Neural progenitor cell (in vitro differentiated cells): ENCODE measurements at places on chromosomes 13 and 19. TPM values are rescaled to one million over a fixed set of nuclear protein-coding genes. Genes with fewer than 3 reads are reported as not detected.
A peak's percentile ranks its signal among the peaks of the same experiment; 100 is the strongest.

Gene BEST2
- total RNA-seq, result not detected in 2 replicates

Gene MAP2K7
- total RNA-seq, result 14.4 and 20.7 TPM in 2 replicates

Gene RUBCNL
- total RNA-seq, result 0.80 and 1.2 TPM in 2 replicates

Gene ATP4A
- total RNA-seq, result 0.12 TPM in 1 of 2 replicates, not detected in the other

Gene CBLC
- total RNA-seq, result 1.4 and 1.5 TPM in 2 replicates

Gene RCBTB2
- 34.8 and 38.4 TPM in 2 replicates for total RNA-seq

Gene SHD
- total RNA-seq, result 0.34 TPM in 1 of 2 replicates, not detected in the other

Gene VAV1
- 0.15 TPM in 1 of 2 replicates, not detected in the other for total RNA-seq

Gene NLRP4
- total RNA-seq, result not detected in 2 replicates

- no peak for DNase-seq
Measured at GRCh38 chr13:57740719-57741118, 109.2 kb downstream of the PCDH17 start.

DNA sequence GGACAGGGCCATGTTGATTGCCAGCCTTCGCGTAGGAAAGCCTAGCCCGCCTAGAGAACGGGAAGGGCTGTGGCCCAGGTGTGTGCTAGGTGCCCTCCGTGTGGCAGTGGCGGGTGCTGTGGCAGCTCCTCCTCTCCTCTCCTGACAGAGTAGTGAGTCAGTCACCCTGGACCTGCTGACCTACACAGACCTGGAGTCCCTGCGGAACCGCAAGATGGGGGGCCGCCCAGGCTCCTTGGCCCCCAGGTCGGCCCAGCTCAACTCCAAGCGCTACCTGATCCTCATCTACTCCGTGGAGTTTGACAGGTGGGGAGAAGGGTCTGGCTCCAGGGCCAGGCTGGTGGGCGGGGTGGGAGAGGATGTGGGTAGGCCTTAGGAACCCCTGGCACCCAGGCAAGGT, 11.1 kb downstream of the CCDC61 start:
- no peak for DNase-seq

- DNase-seq, result peak; percentile 96
Measured at GRCh38 chr19:19404879-19405860, at the start of gene GATAD2A. Gene GATAD2A, plus strand, starts transcription at chr19:19405675. Its CDS starts 59,671 bp downstream, at chr19:19465346.

- DNase-seq, result no peak
Measured at GRCh38 chr13:103656311-103656710, 590.1 kb upstream of the SLC10A2 start.

GRCh38 chr13:44908266-44908665, 81.0 kb downstream of the NUFIP1 start:
- DNase-seq, result no peak

DNA sequence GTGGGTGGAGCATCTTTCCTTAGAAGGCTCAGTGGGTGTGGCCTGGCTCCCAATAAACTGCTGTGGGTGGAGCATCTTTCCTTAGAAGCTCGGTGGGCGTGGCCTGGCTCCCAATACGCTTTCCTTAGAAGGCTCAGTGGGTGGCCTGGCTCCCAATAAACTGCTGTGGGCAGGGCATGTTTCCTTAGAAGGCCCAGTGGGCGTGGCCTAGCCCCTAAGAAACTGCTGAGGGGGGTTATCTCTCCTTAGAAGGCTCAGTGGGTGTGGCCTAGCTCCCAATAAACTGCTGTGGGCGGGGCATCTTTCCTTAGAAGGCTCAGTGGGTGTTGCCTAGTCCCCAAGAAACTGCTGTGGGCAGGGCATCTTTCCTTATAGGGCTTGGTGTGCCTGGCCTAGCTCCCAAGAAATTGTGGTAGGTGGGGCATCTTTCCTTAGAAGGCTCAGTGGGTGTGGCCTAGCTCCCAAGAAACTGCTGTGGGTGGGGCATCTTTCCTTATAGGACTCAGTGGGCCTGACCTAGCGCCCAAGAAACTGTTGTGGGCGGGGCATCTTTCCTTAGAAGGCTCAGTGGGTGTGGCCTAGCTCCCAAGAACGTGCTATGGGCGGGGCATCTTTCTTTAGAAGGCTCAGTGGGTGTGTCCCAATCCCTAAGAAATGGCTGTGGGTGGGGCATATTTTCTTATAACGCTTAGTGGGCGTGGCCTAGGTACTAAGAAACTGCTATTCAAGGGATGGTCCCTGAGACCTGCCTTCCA, 10.3 kb downstream of the HSH2D start:
- peak; percentile 46 for DNase-seq

GRCh38 chr19:48102870-48103751, 7.5 kb downstream of the PLA2G4C start:
- DNase-seq, result peak; percentile 69

DNA sequence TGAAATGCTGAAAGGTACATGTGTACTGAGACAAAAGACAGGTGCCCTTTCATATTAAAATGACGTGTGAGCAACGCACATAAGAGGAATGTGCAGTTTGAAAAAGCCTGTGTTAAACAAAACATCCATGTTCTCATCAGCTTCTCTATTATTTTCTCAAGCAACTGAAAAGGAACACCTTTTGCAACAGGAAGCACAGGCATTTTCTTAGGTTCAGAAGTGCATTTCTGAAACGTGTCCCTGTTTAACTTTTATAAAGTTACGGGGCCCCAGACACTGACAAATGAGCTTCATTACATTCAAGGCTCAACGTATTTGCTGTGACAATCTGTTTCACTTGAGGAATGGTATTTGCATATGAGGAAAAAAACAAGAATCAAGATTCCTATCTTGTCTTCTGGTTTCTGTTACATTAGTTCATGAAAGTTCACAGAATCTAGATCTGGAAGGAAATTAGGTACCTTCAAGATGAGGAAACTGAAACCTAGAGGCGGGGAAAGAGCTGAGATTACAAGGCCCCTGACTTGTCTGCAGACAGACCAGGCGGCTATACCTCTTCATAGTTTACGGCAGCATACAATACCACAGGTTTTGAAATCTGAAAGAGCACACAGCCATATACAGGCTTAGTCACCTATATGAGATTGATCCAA, 431.7 kb downstream of the KLF12 start:
- no peak for DNase-seq

- no peak for DNase-seq
Measured at GRCh38 chr19:566403-566802, 6.0 kb upstream of the BSG start.

- DNase-seq, result peak; percentile 37
Measured at GRCh38 chr19:17687141-17687856, 855 bp downstream of the UNC13A start.

- no peak for DNase-seq
Measured at GRCh38 chr13:111914241-111915103, 152.5 kb upstream of the SOX1 start.

- no peak for DNase-seq
Measured at GRCh38 chr13:30333616-30334015, 26.3 kb upstream of the KATNAL1 start.

DNA sequence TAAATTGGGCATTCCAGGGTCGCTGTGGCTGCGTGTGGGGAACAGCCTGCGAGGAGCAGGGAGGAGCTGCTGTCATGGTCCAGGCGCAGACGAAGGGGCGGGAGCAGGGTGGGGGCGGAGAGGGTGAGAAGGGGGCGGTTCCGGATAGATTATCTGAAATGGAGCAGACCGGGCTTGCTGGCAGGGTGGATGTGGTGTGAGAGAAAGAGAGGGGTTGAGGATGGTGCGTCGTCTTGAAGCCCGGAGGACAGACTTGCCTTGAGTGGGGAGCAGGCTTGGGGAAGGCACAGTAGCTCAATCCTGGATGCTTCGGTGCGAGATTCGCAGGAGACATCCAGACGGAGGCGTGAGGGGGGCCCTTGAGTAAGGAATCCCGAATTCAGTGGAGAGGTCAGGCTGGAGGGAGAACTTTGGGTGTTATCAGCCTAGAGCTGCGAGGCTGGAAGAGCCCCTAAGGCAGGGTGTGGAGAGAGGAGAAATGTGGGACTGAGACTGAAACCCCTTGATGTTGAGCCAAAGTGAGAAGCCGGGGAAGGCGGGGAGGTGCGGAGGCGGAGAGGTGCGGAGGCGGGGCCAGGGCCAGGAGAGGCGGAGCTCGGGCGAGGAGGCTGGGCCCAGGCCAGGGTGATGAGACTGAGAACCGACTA, 40.6 kb downstream of the DPF1 start:
- peak; percentile 86 for DNase-seq
